ENCODE measurements at places on chromosomes 6 and 20. TPM values are rescaled to one million over a fixed set of nuclear protein-coding genes. Genes with fewer than 3 reads are reported as not detected.

Gene RFX6
- not detected for total RNA-seq

Gene PGBD1
- 7.3 TPM for total RNA-seq

- H3K4me3 ChIP-seq: peak overlapping the region; percentile 3
- H3K4me1 ChIP-seq: peaks cover 44% of the 10 kb centered on the region
- no peaks in the 10 kb centered on the region for H3K27me3 ChIP-seq
- peak overlapping the region; percentile 74 for H3K27ac ChIP-seq
- DNase-seq: no peak
These were observed 49.9 kb upstream of the RANBP9 start for GRCh38 chr6:13761361-13762036.

DNA sequence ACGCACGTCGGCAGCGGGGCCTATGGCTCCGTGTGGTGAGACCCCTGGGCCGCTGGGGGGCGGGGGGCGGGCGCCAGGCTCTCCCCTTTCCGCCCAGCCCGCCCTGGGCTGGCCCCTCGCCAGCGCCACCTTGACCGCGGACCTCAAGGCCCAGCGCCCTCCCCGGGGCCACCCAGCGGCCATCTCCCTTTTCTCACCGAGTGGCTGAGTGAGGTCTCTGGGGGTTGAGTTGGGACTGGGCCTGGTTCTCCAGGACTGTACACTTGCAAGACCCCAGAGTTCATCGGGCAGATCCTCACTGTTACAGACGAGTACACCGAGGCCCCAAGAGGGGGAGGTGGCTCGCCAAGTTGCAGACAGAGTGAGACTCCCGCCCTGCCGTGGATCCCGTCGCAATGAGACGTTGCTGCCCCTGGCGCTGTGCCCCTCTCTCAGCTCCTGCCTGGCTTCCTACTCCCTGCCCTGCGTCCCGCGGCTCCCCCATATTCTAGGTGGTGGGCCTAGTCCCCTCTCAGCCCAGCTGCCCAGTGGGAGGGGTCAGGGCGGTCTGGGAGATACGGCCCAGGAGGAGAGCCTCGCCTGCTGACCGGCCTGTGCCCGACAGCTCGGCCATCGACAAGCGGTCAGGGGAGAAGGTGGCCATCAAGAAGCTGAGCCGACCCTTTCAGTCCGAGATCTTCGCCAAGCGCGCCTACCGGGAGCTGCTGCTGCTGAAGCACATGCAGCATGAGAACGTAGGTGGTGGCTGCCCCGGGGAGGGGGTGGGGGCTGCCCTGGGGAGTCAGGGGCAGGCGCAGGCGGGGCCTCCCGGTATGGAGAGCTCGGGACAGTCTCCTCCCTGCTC is 576 bp downstream of the MAPK13 start:
- H3K27ac ChIP-seq: no peak overlapping the region
- no peaks in the 10 kb centered on the region for H3K36me3 ChIP-seq
- DNase-seq: no peak
- H3K4me1 ChIP-seq: peaks cover 4% of the 10 kb centered on the region
- no peaks in the 10 kb centered on the region for H3K27me3 ChIP-seq

DNA sequence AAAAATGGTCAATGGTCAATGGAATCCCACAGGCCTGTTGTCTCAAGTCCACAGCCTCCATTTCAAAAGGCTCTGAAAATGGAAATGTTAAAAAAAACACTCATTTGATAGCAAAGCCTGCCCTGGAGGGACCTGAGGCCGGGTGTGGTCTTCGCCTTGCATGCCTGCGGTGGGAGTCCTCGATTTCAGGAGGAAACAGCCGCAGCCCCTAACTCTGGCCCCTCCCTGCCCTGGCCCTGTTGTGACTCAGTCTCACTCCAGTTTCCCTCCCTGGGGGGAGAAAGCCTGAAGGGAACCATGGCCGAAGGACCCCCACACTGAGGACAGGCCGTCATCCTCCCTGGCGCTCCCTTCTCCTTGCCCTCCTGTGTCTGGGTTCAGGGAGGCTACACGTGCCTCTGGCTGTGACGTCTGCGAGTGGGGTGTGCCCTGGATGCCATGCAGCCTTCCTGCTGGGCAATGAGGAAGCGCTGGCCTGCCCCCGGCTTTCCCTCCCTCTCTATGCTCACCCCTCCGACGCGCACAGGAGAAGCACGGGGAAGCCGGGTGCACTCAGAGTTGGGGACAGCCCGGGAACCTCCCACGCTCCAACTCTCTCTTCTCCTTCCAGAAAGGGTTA is 9.2 kb downstream of the BHLHE23 start:
- DNase-seq: no peak
- H3K4me1 ChIP-seq: no peaks in the 10 kb centered on the region
- H3K36me3 ChIP-seq: no peaks in the 10 kb centered on the region
- H3K4me3 ChIP-seq: no peak overlapping the region
- no peak overlapping the region for H3K27ac ChIP-seq
- no peaks in the 10 kb centered on the region for H3K27me3 ChIP-seq

DNA sequence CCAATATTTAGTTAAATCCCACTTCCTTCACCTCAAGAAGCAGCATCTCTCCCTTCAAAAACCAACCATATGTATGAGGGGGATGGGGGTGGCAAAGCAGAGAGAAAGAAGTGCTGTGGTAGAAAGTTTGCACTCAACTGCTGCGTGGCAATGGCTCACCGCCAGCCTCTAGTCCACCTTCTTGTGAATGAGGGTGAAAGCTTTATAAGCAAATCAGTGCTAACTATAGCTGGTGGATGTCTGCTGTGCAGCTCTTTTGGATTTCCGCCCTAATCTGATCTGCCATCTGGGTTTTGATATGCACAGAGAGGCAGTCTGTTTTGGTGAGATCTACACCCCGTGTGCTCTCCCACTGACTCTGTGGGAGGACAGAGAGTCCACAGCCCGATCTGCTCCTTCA is 281.2 kb upstream of the SUPT3H start:
- H3K4me3 ChIP-seq: no peak overlapping the region
- no peak for DNase-seq
- no peak overlapping the region for H3K27ac ChIP-seq
- no peaks in the 10 kb centered on the region for H3K36me3 ChIP-seq
- H3K4me1 ChIP-seq: no peaks in the 10 kb centered on the region

- H3K4me3 ChIP-seq: no peak overlapping the region
- DNase-seq: no peak
- H3K36me3 ChIP-seq: no peaks in the 10 kb centered on the region
- H3K27ac ChIP-seq: no peak overlapping the region
These were observed 212.6 kb downstream of the KIF16B start for GRCh38 chr20:16360668-16361067.

- peak overlapping the region; percentile 29 for H3K27ac ChIP-seq
- no peak for DNase-seq
- H3K4me1 ChIP-seq: no peaks in the 10 kb centered on the region
- H3K36me3 ChIP-seq: peaks cover 13% of the 10 kb centered on the region
- H3K27me3 ChIP-seq: no peaks in the 10 kb centered on the region
These were observed 76.8 kb downstream of the REV3L start for GRCh38 chr6:111406200-111406721.

GRCh38 chr6:155317186-155317585 is 2.9 kb upstream of the TFB1M start:
- DNase-seq: no peak
- H3K27ac ChIP-seq: no peak overlapping the region
- H3K4me1 ChIP-seq: no peaks in the 10 kb centered on the region
- H3K4me3 ChIP-seq: no peak overlapping the region
- no peaks in the 10 kb centered on the region for H3K27me3 ChIP-seq

GRCh38 chr20:5797843-5798462 is 47.8 kb downstream of the SHLD1 start:
- H3K27me3 ChIP-seq: no peaks in the 10 kb centered on the region
- no peaks in the 10 kb centered on the region for H3K36me3 ChIP-seq
- no peak overlapping the region for H3K27ac ChIP-seq
- no peaks in the 10 kb centered on the region for H3K4me1 ChIP-seq
- no peak overlapping the region for H3K4me3 ChIP-seq

- no peak for DNase-seq
- H3K27me3 ChIP-seq: no peaks in the 10 kb centered on the region
- H3K4me3 ChIP-seq: no peak overlapping the region
These were observed 2.3 kb downstream of the CLPS start for GRCh38 chr6:35794536-35795452.

- H3K36me3 ChIP-seq: no peaks in the 10 kb centered on the region
- no peak overlapping the region for H3K27ac ChIP-seq
These were observed 13.8 kb upstream of the TIAM2 start for GRCh38 chr6:154981079-154981870.
